ENCODE measurements at places on chromosomes 2 and 18.
A peak's percentile ranks its signal among the peaks of the same experiment; 100 is the strongest.

DNA sequence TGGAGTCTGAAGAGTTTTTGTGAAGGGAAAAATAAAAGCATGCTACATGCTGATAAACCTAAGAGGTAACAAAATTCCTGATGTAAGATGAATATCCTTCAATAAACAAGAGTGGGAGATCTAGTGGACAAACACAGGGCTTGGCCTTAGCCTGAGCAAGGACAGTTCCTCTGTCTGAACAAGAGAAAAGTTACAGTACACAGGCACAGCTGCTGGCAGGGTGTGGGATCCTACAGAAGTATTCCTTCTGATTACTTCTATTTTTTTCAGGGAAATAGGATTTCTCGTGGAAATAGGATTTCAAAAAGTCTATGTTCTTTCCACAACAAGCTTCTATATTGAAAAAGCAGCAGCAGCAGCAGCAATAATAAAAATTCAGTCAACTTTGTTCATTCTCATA, 54.1 kb downstream of the NBAS start:
- no peak for ATAC-seq

GRCh38 chr18:63590373-63590772, 3.2 kb downstream of the SERPINB13 start:
- ATAC-seq = no peak

GRCh38 chr18:23502516-23503037, 734 bp upstream of the RMC1 start:
- ATAC-seq = no peak

DNA sequence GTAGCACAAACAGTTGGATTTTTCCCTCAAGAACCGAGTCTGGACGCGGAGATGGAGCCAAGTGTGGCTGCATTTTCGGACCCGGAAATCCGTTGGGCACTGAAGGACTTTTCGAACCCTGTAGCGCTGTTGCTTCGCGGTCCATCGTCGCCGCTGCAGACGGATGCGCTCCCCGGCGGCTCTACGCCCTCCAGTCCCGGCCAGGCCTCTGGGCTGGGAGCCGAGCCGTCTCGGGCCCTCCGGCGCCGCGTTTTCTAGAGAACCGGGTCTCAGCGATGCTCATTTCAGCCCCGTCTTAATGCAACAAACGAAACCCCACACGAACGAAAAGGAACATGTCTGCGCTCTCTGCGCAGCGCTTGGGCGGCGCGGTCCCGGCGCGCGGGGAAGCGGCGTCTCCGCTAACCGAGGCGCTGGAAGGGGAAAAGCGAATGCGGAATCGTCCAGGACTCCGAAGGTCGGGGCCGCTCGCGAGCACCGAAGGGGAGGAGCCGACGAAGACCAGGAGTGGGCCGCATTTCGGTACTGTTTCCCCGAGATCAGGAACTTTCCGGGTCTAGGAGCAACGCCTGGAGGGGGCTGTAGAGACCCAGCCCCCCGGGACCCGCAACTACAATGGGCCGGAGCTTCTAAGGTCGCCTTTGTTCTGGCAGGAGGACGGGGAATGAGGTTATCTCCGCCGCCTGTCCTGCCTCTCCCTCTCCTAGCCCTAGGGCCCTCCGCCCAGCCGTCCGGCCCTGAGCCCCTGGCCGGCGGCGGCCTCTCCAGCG, 3.2 kb downstream of the EMX1 start:
- peak; percentile 14 for ATAC-seq

DNA sequence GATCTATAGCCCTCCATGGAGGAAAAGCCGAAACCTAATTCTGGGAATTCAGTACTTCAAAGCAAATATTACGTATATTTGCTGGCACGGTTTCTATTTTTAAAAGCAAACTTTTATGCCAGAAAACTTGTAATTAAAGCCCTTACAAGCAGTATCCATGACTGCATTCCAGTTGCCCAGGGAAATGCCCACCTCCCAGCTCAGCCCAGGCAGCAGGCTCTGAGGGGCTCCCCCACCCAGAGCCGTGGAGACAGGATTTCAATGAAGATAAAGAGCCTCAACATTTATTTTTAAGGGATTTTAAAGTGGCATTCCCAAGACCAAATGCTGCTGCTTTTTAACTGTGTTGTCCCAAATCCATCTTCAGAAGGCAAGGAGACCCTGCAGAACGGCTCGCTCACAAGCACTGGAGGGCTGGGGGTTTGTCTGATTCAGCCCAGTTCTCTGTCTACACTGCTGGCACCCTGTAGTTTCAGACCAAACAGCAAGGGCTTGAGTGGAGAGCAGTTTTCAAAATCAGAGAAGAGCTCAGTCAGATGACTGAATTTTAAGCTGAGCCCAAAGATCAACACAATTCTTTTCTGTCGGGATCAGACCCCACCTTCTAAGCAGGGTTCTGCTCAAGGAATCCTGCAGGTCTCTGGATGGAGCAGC, 105.1 kb downstream of the KCNF1 start:
- ATAC-seq = no peak

DNA sequence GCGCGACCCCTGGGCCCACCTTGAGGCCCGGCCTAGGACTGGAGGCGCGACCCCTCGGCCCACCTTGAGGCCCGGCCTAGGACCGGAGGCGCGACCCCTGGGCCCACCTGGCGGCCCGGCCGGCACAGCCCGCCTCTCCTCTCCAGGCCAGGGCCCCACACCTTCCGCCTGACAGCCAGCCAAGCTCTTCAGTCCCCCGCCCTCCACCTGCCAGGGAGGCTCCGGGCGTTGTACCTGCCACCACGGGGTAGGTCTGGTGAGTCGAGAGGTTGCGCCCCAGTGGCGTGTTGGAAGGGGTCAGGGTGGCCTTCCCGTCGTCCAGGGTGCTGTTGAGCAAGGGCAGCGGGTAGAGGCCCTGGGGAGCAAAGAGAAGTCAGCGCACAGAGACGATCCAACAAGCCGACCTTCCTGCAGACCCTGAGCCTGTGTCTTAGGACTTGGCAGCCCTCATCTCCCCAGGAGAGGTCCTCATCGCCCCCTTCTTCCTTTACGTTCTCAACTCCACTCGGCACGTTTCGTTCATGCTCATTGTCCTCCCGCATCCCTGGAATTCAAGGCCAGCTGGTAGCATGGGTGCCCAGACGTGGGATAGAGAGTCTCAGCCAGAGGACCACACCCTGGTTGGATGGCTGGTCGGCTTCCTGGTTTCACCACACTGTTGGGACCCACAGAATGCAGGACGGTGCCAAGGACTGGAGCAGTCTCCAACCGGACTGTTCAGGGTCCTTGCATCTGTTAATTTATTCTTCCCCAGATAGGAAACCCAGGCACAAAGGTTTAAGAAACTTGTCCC, 42.2 kb downstream of the PAX8 start:
- no peak for ATAC-seq

- no peak for ATAC-seq
These were observed 1774.8 kb upstream of the CELF4 start for GRCh38 chr18:39340418-39340817.

- peak; percentile 63 for ATAC-seq
These were observed 84.3 kb downstream of the EFEMP1 start for GRCh38 chr2:55839182-55839819.

DNA sequence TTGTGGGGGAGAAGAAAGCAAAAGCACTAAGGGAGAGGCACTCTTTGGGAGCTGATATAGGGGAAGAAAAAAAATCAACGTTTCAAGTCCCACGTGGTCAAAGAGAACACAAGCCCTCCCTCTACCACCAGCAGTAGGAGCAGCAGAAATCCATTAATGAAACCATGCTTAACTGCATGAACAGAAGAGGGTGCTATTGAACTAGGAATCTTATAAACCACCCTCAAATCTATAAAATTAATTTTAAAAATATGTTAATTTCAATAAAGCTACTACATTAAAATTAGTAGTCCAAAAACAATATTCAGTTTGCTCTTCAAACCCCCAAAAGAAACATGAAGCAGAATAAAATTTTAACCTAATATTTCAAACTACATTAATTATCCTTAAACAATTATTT, 147.8 kb downstream of the TMEM18 start:
- ATAC-seq = peak; percentile 45

DNA sequence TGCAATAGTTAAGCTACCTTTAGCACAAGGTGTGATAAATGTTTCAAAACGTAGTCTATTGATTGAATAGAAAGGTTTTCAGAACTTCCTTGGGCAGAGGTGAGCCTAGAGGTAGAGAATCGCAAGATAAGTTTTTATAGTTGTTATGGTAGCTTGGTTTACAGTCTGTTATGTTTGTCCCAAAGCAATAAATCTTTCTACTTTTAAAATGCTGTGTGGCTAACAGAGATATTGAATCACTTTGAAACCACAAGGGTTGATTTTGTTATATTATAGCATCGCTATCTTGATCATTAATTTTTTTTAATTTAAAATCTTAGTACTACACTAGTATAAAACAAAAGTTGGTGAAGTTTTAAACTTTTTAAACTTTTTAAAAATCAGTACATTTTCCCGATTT, 126.7 kb downstream of the TMEM182 start:
- ATAC-seq = no peak

DNA sequence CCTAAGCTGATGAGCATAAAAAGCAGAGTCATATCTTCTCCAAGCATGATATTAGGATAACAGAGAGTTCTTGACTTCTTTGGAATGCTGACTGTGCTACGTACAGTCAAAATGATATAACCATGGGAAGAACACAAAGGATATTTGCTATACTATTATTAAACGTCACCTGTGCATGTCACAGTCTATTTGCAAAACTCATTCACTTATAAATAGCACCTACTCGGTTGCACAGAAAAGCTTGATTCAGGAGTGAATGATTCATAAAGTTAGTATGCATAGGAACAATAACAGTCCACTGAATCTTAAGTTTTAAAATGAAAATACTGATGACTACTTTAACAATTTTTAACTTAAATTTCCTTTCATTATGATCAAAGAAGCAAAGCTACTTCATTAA, 83.3 kb downstream of the SP3 start:
- ATAC-seq = no peak

DNA sequence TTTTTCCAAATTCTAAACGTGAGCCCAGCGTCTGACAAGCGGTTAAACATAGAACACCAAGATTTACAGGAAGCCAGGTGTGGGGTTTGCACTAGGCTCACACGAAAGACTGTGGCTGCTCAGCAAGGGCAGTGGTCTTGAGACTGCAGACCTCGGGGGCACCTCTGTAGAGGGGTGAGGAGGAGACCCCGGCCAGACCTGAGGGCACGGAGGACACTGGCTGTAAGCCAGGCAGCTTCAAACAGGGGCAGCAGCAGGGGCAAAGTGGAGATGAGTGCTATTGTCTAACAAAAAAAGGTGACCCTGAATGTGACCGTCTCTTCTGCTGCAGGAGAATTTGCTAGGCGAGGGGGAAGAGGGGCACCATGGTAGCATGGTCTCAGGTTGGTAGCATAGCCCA, 140.3 kb downstream of the CYP26B1 start:
- no peak for ATAC-seq

- ATAC-seq = no peak
These were observed 103.2 kb downstream of the PTGR3 start for GRCh38 chr18:75105551-75106254.

DNA sequence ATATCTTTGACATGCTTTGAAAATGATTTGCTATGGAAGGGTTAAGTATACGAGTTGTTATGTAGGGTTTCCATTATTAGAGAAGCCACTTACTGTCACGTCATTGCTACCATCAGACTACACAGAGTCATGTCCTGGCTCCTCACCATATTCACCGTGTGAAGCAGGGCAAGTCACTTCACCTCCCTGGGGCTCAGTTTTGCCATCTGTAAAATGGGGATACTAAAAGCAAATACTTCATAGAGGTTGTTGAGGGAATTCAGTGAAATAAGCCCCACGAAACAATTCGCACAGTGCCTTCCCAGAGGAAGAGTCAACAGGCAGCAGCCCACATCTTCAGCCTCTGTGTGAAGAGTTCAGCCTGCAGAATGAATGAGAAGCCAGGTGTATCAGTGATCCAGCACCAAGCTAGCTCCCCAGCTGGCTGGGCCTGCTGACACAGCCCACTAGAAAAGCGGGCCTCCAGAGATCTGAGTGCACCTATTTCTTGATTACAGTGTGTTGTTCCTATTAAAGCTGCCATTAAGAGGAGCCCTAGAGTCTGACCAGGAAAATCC, 3.4 kb downstream of the DIPK1C start:
- no peak for ATAC-seq

GRCh38 chr2:229952256-229952835, 30.0 kb downstream of the FBXO36 start:
- ATAC-seq = no peak

DNA sequence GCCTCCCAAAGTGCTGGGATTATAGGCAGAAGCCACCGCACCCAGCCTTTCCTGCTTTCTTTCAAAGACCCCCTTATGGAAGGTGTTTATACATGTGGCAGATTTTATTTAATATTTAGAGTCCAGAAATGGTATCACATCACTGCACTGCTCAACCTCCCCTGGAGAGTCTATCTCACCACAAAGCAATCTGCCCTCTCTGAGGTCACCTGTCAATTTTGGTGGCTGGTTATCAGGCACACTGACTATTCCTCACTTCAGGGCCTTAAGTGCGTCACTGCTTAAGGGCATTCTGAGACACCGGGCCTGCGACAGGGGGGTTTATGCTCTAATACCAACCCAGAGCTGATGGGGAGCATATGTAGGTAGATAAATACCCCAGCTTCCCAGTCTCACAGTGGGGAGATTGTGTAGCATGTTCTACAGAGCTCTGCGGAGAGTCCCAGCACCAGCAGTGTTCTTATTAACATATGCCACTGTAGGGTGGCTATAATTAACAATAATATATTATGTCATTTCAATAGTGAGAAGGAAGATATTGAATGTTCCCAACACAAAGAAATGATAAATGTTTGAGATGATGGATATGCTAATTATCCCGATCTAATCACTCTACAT, 42.7 kb upstream of the ZDBF2 start:
- no peak for ATAC-seq

- ATAC-seq = no peak
These were observed 5.4 kb downstream of the IRS1 start for GRCh38 chr2:226794196-226794661.

DNA sequence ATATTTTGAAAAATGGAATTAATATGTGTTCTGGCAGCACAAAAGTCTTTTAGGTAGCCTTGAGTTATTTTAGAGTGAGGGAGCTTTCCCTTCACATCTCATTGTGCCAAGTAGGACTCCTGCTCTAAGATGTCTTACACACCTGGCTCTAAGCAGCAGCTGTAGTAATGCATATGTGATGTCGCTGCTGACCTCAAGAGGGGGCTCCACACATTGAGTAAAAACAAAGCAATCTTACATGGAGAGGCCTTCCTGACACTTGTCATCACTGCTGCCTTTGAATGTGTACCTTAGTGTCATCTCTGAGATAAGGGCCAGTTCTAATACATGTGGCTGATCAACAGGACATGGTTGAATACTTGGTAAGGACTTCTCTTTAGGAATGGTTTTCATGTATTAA, 75.8 kb downstream of the ACTR3 start:
- ATAC-seq = peak; percentile 76
